ENCODE measurements at places on chromosomes 4 and X.

- DNase-seq = peak; percentile 26
These were observed 181.0 kb upstream of the KCNIP4 start for GRCh38 chr4:22129454-22130029.

DNA sequence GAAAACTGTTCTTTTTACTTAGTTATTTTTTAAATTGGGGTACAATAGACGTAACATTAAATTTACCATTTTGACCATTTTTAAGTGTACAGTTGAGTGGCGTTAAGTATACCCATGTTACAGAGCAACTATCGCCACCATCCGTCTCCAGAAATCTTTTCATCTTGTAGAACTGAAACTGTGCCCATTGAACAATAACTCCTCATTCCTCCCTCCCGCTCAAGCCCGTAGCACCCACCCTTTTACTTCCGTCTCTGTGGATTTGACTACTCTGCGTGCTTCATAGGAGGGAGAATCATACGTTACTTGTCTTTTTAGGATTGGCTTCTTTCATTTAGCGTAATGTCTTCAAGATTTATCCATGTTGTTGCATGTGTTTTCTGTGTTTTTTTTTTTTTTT lies 55.3 kb downstream of the TMEM131L start:
- DNase-seq = no peak

DNA sequence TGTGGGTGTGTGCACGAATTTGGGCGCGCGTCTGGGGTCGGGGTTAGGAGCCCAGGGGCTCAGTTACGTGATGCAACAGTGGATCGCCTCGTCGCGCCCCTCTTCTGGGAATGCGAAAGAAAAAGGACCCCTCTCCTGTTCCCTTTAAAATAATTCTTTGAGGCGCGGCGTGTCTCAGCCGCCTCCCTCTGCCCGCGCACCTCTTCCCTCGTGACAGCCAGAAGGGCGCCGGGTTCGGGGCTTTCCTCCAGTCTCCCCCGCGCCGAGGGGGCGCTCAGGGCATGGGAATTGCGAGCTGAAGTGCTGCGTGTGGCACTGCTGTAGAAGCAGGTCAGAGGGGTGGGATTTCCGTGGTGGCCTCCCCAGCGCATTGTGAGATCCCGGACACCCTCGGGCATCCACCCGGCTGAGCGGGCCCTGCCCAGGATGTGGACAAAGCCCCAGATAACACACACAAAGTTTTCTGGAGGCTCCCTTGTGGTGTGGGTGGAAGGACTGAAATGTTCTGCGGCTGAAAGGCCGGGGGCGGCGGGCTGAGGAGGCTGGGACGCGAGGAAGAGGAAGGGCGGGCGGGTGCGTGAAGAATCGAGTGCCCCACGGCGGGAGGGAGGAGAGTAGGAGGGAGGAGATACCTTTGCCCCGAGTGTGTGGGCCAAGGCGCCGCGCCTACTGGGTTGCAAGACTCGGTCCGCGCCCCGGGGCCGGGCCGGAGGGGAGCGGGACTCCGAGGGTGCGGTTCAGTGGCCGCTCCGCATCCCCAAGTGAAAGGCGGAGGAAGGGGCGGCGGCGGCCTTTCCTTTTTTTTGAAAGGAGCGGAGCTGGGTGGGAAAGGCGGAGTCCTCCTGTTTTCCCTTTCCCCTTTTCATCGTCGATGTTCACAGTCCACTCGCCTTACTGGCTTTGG lies 752 bp downstream of the SEPTIN11 start:
- peak; percentile 77 for DNase-seq

DNA sequence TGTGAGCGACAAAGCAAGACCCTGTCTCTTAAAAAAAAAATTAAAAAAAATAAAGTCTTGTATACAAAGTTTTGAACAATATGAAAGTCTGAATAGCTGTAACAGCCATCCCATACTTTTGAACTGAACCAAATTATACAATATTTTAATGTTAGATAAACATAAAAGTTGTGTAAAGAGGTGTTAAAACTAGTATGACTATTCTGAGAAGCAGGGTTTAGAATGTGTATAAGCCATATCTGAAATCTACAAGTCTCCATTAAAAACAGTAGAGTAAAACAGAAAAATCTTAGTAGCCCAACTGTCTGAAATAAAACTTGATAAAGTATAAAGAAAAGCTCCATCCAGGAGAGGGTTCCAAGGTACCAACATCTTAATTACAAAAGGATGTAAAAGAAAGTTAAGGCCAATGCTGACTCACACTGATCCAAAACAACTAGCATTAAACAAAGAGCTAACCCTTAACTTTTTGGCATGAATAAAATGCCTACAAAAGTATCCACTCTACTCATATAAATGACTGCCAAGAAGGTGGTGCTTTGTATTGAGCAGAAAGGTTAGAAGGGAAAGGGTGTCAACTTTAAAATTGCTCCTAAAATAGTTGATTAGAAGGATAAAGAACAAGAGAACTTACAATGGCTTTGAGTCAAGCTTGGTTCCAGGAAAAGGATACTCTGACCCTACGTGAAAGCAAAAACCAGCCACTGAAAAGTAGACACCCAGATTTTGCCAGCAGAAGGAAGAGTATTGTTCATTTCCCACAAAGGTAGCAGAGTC lies 18.5 kb downstream of the CNOT6L start:
- DNase-seq = peak; percentile 52

GRCh38 chrX:83260288-83260687 lies 247.8 kb upstream of the POU3F4 start:
- no peak for DNase-seq

- DNase-seq = peak; percentile 66
These were observed 674 bp downstream of the SEC24B start for GRCh38 chr4:109434007-109434971.

GRCh38 chr4:1862055-1862911 lies 6.3 kb upstream of the LETM1 start:
- no peak for DNase-seq

GRCh38 chr4:10470505-10470904 lies 13.3 kb upstream of the ZNF518B start:
- no peak for DNase-seq

- DNase-seq = peak; percentile 37
These were observed 30.4 kb downstream of the PGRMC1 start for GRCh38 chrX:119266364-119266995.

- no peak for DNase-seq
These were observed 101.4 kb downstream of the AFAP1 start for GRCh38 chr4:7838136-7838782.

DNA sequence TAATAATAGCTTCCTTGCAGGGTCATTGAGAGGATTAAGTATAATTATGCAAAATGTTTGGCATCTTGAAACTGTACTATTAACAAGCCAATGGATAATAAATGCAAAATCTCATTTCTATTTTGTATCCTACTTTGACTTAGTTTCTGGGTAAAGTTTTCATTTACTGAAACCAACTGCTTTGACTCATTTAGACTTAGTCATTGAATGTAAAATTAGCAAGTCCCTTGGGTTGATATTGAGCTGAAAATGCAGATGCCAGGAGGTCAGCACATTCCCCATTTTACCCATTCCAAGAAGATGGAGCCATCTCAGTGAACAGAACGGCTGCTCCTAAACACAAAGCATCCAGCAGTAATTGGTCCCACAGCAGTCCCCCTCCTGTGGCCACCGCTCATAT lies 74.7 kb upstream of the GATB start:
- DNase-seq = no peak

DNA sequence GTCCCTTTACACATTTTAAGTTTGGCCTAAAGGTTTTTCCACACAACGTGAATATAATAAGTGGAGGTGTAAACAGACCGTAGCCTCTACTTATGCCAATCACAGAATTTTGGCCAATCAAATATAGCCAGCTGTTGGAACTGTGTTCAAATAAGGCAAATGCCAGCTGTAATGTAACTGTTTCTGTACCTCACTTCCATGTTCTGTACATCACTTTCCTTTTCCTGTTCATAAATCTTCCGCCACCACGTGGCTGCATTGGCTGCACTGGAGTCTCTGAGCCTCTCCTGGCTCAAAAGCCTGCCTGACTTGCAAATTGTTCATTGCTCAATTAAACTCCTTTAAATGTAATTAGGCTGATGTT lies 105.1 kb upstream of the SMIM31 start:
- peak; percentile 14 for DNase-seq

DNA sequence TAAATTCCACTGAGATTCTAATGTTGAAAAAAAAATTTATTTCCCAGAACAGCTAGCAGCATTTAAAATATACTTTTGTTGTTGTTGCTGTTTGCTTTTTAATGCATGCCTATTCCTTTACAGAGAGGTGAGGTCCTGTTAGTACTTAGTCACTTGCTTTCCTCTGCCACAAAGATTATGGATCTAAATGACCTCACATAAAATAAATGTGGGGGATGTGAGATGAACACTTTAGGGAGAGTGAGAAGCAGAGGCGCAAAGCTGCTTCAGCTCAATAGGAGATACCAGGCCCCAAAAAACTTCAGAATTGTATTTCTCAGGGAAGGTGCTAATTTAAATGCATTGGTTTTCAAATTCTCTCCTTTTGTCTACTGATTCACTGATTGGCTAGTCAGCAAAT lies 4.0 kb downstream of the LDB2 start:
- peak; percentile 35 for DNase-seq

GRCh38 chr4:87044511-87045233 lies 109.9 kb downstream of the AFF1 start:
- no peak for DNase-seq

DNA sequence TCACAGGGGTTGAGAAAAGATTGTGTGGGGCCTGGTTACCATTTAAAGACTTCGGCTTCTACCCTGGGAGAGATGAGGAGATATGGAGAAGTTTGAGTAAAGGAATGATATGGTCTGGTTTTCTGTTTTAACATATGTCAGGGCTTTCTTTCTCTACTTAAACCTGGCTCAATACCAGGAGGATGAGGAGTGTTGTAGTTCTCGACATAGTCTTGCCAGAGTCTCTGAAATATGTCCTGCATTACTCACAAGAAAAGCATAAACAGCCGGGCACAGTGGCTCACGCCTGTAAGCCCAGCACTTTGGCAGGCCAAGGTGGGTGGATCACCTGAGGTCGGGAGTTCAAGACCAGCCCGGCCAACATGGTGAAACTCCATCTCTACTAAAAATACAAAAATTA lies 16.4 kb upstream of the ACE2 start:
- DNase-seq = no peak

Measured in astrocyte of the hippocampus (primary cell).